ENCODE measurements at places on chromosomes 4 and X. TPM values are rescaled to one million over a fixed set of nuclear protein-coding genes. Genes with fewer than 3 reads are reported as not detected.

- no peak for DNase-seq
Observed at GRCh38 chrX:136063340-136064079, 78.3 kb downstream of the SLC9A6 start.

- no peak for DNase-seq
Observed at GRCh38 chrX:96791559-96791958, 92.1 kb upstream of the RPA4 start.

- DNase-seq: no peak
Observed at GRCh38 chr4:88908003-88908402, 149.0 kb downstream of the FAM13A start.

FAM47A gene
- polyA plus RNA-seq: not detected

DNA sequence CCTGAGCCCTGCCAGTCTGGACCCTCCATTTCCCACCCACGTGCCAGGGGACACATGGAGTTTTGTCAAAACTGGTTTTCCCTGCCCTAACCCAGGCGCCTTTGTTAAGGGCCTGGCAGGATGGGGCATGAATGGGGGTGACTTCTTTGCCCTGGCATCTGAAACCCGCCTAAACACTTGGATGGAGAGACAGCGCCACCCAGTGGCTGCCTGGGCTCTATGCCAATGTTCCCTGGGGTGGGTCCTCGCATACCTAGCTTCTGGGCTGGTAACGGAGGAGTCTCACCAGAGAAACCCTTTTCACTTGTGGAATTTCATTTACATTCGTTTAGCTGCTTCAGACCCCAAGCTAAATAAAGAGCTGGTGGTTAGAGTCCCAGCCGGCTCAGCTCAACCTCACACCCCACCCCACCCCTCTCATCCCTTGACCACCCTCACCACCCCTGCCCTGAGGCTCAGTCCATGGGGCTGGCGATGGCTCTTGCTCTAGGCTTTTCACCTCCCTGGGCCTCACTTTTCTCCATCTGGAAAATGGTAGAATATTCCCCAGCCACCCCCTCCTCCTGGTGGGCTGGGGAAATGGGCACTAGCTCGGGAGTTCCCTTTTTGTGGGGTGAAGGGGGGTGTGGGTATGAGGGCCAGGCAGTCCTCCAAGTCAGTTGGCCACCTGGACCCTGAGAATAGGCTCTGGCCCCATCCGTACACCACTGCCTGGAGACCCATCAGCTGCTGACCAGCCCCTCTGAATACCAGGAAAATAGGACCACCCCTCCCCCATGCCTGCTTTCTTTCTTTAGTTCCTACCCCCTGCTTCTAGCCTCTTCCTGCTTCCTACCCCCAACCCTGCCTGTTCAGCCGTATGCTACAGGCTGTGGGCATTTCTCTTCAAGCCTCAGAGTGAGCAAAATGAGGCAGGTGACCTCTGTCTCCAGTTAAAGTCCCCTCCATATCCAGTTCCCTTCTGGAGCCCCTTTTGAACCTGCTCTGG is 57.1 kb upstream of the PJA1 start:
- no peak for DNase-seq

DNA sequence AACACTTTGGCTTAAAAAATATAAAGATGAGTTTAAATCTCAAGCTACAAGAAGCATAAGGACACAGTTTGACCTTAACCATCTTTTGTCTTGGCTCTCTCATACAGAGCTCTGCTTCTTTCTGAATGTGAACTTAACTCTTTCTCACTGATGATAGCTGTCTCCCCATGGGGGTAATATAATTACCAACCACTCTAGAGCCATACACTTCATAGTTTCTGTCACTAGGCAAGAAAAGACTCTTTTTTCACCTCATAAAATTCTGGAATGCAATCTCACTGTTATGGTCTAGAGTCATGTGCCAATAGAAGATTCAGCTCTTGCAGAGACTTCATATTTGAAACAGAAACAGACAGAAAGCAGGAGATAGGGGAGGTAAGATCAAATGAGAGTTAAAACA is 481.7 kb upstream of the AGA start:
- no peak for DNase-seq

SERTM2 gene
- polyA plus RNA-seq: 0.28 TPM

GRCh38 chrX:42021058-42021457 is 97.7 kb upstream of the CASK start:
- no peak for DNase-seq

DNA sequence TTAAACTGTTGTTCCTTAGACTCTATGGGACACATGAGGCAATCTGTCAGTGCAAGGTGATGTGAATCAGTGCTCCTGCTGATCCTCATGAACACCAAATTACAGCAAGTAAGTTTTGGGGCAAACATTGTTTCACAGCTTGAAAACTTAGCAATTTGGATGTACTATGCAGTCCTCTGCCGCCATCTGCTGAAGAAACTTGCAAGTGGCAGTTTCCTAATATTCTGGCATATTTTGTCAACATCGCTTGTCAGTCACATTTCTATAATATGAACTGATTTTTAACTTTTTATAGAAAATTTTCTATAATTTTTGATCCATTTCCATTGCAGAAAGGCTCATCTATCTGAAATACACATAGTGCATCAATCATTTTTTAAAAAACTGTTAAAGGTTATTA is 56.3 kb downstream of the ZAR1 start:
- peak; percentile 14 for DNase-seq

DNA sequence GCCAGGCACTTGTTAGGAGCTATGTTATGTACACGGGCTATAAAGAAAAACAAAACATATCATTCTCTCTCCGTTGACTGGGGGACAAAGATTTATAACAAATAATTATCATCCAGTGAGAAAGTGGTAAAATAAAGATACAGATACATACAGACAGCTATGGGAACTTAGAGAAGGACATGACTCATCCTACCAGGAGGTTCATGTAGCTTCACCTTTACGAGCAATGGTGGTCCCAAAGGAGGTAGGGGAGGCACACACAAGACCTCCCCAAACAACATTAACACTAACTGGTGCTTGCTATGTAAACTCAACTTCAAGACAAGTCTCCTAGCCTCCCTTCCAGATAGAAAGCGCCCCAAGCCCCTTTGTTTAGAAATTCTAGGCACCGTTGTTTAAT is 8.9 kb downstream of the AMBN start:
- no peak for DNase-seq

DNA sequence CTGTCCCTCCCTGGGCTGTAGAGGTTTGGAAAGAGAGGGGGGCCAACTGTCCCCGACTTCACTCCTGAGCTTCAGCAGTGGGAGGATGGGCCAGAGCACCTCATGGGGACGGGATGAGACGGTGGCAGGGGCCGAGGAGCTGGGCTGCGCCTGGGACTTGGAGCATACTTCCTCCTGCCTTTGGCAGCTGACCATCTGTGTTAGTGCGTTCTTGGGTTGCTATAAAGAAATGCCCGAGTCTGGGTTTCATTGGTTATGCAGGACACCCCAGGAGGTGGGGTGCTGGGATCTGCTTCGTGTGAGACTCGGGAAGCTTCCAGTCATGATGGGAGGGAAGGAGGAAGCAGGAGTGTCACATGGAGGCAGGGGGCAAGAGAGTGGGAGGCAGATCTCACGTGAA is 7.4 kb downstream of the PSAPL1 start:
- no peak for DNase-seq

DNA sequence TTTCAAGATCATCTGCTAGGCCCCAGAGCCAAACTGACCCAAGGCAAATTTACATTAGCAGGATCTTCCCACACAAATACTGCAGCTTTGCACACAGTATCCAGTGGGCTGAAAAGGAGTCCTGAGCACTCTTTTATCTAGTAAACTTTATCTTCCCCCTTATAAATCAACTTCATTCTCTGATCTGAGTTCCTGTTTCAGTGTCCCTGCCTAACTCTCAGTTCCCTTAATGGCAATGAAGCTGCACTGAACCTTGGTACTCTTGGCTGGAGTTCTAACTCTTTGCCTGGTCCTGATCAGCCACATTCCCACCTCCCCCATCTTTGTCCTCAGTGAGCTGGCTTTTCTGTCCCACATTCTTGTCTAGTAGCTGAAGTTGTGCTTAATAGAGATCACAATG is 37.4 kb downstream of the EDA2R start:
- no peak for DNase-seq

DNA sequence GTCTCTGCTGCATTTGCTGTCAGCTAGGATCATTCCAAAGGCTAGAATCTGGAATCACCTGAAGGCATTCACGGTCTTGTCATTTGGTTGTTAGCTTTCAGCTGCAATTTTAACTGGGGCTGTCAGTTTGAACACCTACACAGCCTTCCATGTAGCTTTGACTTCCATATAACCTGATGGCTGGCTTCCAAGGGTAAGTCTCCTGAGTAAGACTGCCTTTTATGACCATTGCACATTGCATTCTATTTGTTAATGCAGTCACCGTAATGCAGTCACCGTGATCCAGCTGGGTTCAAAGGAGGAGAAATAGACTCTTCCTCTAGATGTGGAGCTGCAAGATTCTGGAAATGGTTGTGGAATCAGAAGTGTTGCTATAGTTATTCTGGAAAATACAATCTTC is 1284.2 kb downstream of the ADGRL3 start:
- DNase-seq: no peak

DNA sequence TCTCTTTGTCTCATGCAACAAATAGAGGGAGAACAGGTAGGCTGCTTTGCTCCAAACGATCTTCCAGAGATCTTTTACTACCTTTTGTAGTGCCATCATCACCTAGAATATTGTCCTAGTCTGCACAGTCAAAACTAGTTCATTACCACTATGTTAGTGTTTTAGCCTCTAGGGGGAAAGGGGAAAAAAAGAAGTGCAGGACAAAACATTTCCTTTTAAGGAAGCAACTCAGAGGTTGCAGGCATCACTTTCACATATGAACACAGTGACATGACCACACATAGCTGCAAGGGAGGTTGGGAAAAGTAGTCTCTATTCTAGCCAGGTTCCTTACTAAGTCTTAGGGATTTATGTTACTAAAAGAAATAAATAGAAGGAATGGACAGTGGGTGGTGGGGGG is 39.3 kb upstream of the RAP2C start:
- no peak for DNase-seq

GPR82 gene
- 0.06 TPM for polyA plus RNA-seq

DNA sequence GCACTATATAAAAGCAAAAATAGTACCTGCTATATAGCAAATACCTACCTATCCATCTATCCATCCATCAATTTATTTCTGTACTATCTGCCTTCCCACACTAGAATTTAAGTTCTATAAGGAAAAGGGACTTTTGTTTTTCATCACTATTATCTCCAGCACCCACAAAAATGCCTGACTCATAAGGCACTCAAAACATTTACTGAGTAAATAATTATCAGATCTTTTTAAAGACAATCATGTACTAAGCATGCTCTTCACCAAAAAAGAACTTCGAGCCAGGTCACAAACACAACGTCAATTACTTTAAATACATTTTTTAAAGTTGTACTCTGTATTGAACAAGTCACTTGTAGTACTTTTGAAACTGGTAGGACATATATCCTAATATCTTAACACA is 119.9 kb downstream of the FBXW7 start:
- no peak for DNase-seq

GLRA2 gene
- polyA plus RNA-seq: 0.11 TPM
